ENCODE measurements at places on chromosomes 2 and 18.
A peak's percentile ranks its signal among the peaks of the same experiment; 100 is the strongest.

DNA sequence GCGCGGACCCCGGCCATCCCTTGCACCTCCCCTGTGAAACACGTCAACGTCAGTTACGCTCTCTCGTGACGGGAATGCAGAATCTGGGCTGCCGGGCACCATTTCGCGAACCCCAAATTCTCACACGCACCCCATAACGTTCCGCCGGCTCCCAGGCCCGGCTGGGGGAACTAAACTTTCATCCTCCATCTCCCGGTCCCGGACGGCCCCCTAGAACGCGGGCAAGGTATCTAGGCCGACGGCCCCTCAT, 544 bp downstream of the DNAJC27 start:
- no peak for DNase-seq
- H3K4me3 ChIP-seq, result peak overlapping the region; percentile 94
- H3K4me1 ChIP-seq, result peaks cover 2% of the 10 kb centered on the region
- H3K27ac ChIP-seq, result peak overlapping the region; percentile 100
- no peaks in the 10 kb centered on the region for H3K27me3 ChIP-seq

GRCh38 chr18:5444269-5444668, 99.5 kb downstream of the EPB41L3 start:
- H3K27me3 ChIP-seq, result no peaks in the 10 kb centered on the region
- DNase-seq, result no peak
- no peak overlapping the region for H3K27ac ChIP-seq

GRCh38 chr2:239345251-239345650, 55.6 kb downstream of the HDAC4 start:
- no peak overlapping the region for H3K27ac ChIP-seq
- DNase-seq, result no peak
- no peak overlapping the region for H3K4me3 ChIP-seq
- H3K36me3 ChIP-seq, result peaks cover 2% of the 10 kb centered on the region
- H3K4me1 ChIP-seq, result no peaks in the 10 kb centered on the region

GRCh38 chr2:84792856-84793522, 87.9 kb downstream of the TRABD2A start:
- no peaks in the 10 kb centered on the region for H3K27me3 ChIP-seq
- H3K4me3 ChIP-seq, result no peak overlapping the region
- H3K27ac ChIP-seq, result no peak overlapping the region
- no peak for DNase-seq
- peaks cover 2% of the 10 kb centered on the region for H3K36me3 ChIP-seq

GRCh38 chr2:105510761-105511528, 112.1 kb upstream of the FHL2 start:
- no peak overlapping the region for H3K27ac ChIP-seq
- no peak overlapping the region for H3K4me3 ChIP-seq
- no peaks in the 10 kb centered on the region for H3K4me1 ChIP-seq
- H3K36me3 ChIP-seq, result no peaks in the 10 kb centered on the region

GRCh38 chr18:64409511-64409910, 260.6 kb upstream of the LINC00305 start:
- DNase-seq, result no peak
- H3K36me3 ChIP-seq, result no peaks in the 10 kb centered on the region
- H3K27me3 ChIP-seq, result no peaks in the 10 kb centered on the region

- H3K27me3 ChIP-seq, result no peaks in the 10 kb centered on the region
- no peak overlapping the region for H3K27ac ChIP-seq
- H3K36me3 ChIP-seq, result peaks cover 13% of the 10 kb centered on the region
- no peak overlapping the region for H3K4me3 ChIP-seq
- no peak for DNase-seq
- no peaks in the 10 kb centered on the region for H3K4me1 ChIP-seq
These were observed 38.8 kb downstream of the NCAPH start for GRCh38 chr2:96374211-96374951.

GRCh38 chr18:56748698-56749268, 97.6 kb downstream of the WDR7 start:
- H3K4me1 ChIP-seq, result peaks cover 4% of the 10 kb centered on the region
- H3K27me3 ChIP-seq, result no peaks in the 10 kb centered on the region

GRCh38 chr18:13823707-13824395, at the start of gene MC5R:
Gene MC5R (plus strand): TSS chr18:13824149. CDS start chr18:13825766, 1,617 bp downstream.
- peaks cover 39% of the 10 kb centered on the region for H3K27me3 ChIP-seq
- no peak within 1 kb of the TSS for H3K27ac ChIP-seq
- H3K4me3 ChIP-seq, result peak within 1 kb of the TSS; percentile 19
- no peaks in the 10 kb centered on the region for H3K36me3 ChIP-seq
- DNase-seq, result peak; percentile 74
- H3K4me1 ChIP-seq, result no peaks in the 10 kb centered on the region

DNA sequence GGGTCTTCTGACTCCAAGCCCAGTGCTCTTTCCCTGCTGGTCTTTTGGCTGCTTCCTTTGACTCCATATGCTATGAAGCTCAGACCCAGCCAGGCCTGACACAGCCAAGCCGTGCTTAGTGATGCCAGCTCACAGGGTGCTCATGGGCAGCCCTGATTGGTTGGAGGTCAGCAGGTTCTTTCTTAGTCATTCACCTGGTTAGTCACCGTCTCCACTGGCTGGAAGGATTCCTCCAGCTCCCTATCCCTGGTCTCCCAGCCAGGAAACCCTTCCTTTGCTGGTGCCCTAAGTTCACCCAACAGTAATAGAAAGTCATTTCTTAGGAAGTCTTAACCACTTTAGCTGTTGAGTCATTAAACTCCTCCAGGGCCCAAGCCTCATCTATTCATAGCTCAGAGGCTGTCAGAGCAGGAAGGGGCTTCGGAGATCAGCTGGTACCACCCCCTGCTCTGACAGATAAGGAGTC, 3.9 kb downstream of the KCNK3 start:
- peaks cover 69% of the 10 kb centered on the region for H3K27me3 ChIP-seq
- H3K27ac ChIP-seq, result no peak overlapping the region
- no peak for DNase-seq
- peaks cover 5% of the 10 kb centered on the region for H3K4me1 ChIP-seq
- H3K36me3 ChIP-seq, result no peaks in the 10 kb centered on the region

- peaks cover 17% of the 10 kb centered on the region for H3K4me1 ChIP-seq
- H3K36me3 ChIP-seq, result peaks cover 52% of the 10 kb centered on the region
These were observed 32.1 kb downstream of the RPRD1A start for GRCh38 chr18:36035253-36035652.

Measured in progenitor cell of endocrine pancreas (in vitro differentiated cells).